CD14-positive monocyte (primary cell): ENCODE measurements at places on chromosomes 6 and 20.
A peak's percentile ranks its signal among the peaks of the same experiment; 100 is the strongest.

DNA sequence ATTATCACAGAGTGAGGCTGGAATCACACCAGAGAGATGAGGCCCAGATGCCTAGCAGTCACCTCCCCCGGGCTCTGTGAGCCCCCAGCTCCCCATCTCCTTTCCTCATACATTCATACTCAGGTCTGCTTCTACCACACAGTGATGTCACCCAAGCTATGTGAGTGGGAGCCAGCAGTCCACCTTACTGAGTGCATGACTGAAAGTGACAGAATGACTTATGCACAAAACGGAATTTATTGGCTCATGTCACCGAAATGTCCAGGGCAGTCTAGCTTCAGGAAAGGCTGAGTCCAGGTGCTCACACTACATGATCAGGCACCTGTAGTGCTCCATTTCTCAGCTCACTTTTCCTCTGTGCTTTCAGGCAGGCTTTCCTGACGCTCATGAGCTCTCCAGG is 36.7 kb upstream of the CCN6 start:
- no peak for DNase-seq

GRCh38 chr6:35202066-35202546 is 11.7 kb upstream of the SCUBE3 start:
- DNase-seq, result no peak

- peak; percentile 64 for DNase-seq
These were observed 98.9 kb upstream of the ZNF217 start for GRCh38 chr20:53692465-53693067.

DNA sequence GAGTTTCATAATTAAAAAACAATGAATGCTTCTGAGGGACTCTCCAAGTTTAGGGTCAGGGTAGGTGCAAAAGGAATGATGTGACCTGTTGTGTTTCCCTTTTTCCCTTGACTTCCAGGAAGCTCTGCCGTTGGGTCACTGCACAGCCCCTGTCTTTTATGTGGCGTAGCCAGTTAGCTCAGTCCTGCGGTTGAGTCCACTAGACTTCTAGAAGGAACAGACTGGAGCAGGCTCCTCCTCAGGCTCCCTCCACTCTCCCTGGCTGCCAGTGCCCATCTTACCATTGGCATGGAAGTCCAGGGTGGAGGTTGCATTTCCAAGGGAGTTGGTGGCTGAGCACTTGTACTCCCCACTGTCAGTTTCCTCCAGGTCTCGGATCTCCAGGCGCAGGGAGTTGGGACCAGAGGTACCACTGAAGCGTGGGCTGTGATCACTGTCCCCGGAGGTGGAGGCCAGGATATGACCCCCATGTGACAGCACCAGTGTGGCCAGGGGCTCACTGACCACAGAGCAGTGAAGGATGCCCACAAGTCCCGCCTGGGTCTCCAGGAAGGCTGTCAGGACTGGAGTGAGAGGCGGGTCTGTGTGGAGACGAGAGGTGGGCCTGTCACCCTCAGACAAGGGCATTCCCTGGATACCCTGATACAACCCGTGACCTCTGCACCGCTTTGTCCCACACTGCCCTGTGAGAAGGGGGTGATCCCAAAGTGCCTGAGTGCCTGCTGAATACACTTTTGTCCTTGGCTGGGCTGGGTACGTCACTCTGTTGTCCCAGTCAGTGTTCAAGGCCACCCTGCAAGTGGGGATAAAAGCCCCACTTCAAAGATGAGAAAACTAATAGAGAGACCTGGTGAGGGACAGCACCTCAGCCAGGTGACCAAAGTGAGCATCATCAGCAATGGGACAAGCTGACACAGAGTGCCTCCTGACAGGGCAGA is 11.1 kb downstream of the SIGLEC1 start:
- DNase-seq, result no peak

- no peak for DNase-seq
These were observed 9.0 kb downstream of the MRAP2 start for GRCh38 chr6:84042603-84043002.

DNA sequence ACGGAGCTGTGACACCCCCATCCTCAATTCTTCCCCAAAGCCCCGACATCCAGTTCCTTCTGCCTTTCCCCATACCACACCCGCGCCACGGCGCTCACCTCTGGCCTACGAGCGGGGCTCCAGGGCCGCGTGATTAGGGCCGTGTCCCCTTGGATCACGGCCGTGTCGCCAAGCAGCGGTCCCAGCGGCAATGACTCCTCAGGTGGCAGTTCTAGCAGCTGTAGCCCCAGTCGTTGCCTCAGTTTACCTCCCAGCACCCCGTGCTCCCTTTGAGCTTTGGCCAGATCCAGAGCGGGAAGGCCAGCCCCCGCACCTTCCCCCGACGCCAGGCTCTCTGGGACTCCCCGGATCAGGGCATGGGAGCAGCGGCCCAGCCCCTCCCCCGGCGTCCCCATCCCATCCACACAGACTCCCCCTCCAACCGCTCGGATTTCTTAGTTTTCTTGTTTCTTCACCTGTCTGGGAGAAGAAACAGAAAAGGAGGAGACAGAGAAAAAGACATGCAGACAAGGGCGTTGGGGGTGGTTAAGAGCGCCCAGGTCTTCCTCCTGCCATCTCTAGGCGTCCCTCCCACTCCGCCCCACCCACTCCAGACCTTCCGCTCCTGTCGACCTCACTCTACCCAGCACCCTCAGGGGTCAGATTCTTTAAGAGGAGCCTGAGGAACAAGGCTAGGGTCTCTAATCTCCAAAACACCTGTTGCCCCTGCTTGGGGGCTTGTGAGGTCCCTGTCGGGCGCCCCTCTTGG is at the start of gene DDAH2:
TSS of gene DDAH2 (minus strand) at position 533 of the 748 bp plus-strand sequence. CDS start at position 395, 138 bp downstream.
- no peak for DNase-seq

DNA sequence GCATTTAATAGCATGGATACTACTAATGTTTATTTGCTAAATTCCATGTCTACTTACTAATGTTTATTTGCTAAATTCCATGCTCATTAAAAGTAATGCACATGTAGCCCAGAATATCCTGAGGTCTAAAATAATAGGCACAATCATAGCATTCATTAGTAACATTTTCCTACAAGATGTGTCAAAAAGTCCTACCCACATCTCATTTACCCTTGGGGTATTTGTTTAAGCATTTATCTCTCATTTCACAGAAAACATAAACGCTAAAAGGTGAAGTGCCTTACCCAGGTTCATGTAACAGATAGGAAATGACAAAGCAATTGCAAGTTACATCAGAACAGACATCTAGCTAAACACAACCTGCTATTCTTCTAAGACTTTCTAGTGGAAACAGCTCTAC is 457.1 kb downstream of the HACE1 start:
- no peak for DNase-seq

DNA sequence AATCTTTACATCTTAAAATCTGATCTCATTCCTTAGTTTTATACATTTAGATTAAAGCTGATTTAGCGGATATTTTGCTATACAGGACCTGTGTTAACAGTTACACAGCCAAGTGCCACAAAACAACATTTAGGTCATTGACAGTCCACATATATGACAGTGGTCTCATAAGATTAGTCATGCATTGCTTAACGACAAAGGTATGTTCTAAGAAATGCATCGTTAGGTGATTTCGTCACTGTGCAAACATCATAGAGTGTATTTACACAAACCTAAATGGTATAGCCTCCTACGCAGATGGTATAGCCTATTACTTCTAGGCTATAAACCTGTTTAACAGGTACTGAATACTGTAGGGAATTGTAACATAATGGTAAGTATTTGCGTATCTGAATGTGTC is 21.6 kb downstream of the ADGRG6 start:
- DNase-seq, result no peak

GRCh38 chr20:49937027-49937929 is 1.1 kb downstream of the RNF114 start:
- DNase-seq, result peak; percentile 26

GRCh38 chr6:132726608-132726975 is 12.7 kb upstream of the VNN1 start:
- DNase-seq, result no peak

DNA sequence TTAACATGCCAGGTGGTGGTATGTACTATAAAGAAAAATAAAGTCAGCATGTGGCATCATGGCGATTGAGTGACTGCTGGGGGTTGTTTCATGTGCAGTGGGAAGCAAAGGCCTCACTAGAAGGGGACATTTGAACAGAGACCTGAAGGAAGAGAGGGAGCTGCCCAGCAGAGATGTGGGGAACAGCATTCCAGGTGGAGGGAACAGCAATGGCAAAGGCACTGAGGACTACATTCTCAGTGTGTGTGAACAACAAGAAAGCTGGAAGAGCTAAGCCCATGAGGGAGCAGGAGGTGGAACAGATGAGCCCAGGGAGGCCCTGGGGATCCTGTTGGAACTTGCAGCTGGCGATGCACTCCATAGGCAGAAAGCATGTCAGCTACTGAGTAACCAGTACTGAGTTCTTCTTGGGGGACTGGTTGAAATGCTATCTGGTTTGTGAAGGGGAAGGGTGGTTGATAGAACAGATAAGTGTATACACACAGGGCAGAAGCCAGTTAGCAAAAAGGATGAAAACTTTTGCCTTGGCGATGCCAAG is 29.2 kb downstream of the NOX3 start:
- DNase-seq, result no peak

- no peak for DNase-seq
These were observed 38.0 kb downstream of the TGM3 start for GRCh38 chr20:2333821-2334220.

GRCh38 chr6:27026361-27026760 is 221.1 kb upstream of the PRSS16 start:
- no peak for DNase-seq

DNA sequence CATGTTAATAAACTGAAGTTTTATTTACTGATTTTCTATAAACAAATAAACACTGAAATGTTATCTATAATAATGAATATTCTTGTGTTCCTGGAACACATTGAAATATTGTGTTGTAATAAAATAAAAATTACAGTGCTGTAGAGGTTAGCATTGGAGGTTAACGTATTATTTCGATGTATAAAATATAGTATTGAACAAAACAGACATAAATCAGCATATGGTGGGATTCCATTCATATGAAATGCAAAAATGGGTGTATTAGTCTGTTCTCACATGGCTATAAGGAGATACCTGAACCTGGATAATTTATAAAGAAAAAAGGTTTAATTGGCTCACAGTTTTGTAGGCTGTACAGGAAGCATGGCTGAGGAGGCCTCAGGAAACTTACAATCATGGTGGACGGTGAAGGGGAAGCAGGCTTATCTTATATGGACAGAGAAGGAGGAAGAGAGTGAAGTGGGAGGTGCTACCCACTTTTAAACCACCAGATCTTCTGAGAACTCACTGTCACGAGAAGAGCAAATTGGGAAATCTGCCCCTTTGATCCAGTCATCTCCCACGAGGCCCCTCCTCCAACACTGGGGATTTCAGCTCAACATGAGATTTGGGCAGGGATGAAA is 24.6 kb upstream of the BMP6 start:
- DNase-seq, result peak; percentile 92

GRCh38 chr6:69780585-69781178 is 16.1 kb downstream of the LMBRD1 start:
- no peak for DNase-seq

DNA sequence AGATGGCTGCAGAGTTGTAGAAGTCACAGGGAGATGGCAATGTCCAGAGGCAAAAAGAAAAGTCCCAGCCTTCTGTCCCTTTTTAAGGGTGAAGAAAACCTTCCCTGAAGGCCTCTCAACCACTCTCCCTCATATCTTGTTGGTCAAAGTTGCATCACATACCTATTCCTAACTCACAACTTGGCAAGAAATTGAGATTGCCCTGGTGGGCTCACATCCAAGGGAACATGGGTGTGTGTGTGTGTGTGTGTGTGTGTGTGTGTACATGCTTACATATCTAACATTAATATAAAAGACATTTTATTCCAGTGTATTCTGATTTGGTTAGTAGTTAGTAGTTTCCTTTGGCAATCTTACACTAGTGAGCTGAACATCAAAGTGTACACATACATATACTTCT is 144.3 kb upstream of the SALL4 start:
- no peak for DNase-seq

GRCh38 chr20:53555816-53556215 is 37.8 kb downstream of the ZNF217 start:
- DNase-seq, result no peak

- no peak for DNase-seq
These were observed 23.3 kb downstream of the PCNA start for GRCh38 chr20:5096463-5096862.

- no peak for DNase-seq
These were observed 86.6 kb downstream of the ECT2L start for GRCh38 chr6:138882369-138883017.

DNA sequence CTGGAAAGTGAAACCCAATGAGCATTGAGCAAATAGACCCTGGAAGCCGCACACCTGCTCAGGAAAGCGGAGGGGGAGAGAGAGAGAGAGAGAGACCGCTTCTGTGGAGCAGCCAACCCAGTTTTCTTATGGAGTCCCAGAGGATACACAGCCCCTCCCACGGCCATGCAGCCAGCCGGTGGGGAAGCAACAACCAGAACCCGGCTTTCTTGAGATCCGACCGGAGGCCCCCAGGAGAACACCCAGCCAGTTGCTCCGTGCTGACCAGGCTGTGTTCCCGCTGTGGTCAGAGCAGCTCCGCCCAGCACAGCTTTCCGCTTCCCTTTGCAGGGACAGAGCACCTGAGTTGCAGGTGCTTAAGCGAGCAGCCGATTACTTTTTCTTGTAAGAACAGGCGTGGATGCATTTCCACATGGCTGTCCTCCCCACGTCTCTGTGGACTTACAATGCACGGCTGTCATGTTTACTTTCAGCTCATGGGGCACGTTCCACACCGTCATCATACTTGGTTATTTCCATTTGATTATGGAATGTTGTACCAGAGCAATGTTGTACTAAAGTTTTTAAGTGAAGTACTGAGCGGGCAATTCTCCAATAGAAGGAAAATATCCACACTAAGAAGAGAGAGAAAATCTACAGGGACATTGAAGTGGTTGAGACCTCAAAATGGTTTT is 381.9 kb downstream of the THBS2 start:
- no peak for DNase-seq

DNA sequence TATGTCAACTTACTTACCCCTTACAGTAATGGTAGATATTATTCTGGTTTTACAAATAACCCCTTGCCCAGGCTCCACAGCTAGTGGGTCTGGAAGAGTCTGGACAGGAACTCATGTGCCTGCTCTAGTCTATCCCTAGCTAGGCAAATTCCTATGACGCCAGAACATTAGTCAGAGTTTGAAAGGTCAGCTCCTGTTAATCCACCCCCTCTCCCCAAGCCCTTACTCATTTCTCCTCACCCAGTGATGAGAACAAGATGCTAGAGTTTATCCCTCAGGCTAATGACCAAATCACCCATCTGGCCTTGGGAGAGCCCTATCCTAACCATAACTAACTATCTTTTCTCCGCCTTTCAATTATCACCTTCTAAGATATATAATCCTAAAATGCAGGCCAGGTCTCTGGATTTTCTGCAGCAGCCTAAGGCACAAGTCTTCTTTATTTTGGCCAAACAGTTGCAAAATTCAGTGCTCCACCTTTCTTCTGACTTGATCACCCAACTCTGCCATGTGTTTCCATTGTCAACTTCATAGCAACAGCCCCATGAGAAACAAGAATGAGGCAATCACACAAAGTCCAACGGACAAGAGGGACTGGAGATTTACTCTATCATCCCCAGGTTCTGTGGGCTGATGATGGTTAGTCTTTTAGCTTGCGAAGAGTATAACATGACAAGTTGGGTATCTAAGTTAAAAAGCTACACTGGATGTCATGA is 113.3 kb downstream of the TASP1 start:
- no peak for DNase-seq
